ENCODE measurements at places on chromosomes 13 and 19.

- DNase-seq: no peak
These were observed 46.4 kb upstream of the STARD13 start for GRCh38 chr13:33331962-33332361.

DNA sequence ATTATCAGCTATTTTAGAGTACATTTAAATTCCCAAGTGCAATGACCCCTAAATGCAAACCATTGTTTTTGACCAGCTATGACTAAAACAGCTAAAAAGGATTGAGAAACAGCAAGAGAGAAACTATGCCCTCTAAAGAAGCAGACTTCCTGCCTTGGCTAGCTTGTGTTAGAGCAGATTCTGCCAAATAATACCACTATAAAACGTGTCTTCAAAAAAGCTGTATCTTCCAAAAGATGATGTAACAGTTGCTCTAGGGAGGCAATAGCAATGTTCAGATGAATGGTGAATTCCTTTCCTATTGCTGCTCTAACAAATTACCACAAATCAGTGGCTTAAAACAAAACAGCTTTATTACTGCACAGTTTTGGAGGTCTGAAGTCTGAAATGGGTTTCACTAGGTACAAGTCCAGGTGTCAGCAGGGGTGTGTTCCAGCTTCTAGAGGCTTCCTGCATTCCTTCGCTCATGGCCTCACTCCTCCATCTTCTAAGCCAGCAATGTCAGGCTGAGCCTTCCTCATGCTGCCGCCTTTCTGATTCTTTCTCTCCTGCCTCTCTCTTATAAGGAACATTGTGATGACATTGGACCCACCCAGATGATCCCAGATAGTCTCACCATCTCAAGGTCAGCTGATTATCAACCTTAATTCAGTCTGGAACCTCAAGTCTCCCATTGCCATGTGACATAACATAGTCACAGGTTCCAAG, 84.5 kb downstream of the LRRC63 start:
- DNase-seq: peak; percentile 22

- no peak for DNase-seq
These were observed 5.3 kb downstream of the NCAN start for GRCh38 chr19:19217099-19217498.

DNA sequence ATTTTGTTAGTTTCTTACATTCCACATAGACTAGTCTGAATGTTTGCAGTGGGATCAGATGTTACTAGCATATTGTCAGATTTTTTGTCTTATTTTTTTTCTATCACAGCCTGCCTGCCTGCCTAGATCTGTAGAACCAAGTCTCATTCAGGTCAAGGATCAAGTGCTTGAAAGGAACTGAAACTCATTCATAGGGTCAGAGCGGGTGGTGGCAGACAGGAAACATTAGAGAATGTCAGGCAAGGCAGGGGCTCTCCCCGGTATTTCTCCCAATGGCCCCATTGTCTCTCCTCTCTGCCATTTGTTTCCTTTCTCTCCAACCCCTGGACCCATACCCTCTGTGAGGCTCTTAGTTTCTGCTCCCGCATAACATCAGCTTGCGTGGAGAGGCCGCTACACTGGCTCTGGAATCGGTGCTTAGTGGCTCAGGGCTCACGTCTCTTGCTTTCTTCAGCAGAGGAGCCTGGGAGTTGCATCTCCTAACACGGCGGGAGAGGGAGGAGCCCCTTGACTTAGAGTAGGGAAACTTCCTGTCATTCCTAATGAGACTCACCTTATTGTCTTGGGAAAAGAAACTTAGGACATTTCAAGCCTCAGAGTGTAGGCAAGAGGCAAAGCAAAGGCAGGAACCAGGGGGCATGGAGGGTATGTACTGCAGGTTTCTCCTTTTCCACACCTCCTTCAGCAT, 35.6 kb upstream of the SPATA13 start:
- no peak for DNase-seq

DNA sequence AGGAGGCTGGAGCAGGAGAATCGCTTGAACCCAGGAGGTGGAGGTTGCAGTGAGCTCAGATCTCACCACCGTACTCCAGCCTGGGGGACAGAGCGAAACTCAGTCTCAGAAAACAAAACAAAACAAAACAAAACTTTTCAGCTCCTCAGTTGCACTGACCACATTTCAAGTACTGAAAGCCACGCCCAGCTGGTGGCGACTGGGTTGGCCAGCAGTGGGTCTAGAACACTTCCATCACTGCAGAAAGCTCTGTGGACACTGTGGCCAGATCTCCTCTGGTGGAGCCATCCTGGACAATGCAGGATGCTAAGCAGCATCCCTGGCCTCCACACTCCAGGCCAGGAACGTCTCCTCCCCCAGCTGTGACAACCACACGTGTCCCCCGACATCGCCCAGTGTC, 21.1 kb downstream of the TLE2 start:
- DNase-seq: no peak

DNA sequence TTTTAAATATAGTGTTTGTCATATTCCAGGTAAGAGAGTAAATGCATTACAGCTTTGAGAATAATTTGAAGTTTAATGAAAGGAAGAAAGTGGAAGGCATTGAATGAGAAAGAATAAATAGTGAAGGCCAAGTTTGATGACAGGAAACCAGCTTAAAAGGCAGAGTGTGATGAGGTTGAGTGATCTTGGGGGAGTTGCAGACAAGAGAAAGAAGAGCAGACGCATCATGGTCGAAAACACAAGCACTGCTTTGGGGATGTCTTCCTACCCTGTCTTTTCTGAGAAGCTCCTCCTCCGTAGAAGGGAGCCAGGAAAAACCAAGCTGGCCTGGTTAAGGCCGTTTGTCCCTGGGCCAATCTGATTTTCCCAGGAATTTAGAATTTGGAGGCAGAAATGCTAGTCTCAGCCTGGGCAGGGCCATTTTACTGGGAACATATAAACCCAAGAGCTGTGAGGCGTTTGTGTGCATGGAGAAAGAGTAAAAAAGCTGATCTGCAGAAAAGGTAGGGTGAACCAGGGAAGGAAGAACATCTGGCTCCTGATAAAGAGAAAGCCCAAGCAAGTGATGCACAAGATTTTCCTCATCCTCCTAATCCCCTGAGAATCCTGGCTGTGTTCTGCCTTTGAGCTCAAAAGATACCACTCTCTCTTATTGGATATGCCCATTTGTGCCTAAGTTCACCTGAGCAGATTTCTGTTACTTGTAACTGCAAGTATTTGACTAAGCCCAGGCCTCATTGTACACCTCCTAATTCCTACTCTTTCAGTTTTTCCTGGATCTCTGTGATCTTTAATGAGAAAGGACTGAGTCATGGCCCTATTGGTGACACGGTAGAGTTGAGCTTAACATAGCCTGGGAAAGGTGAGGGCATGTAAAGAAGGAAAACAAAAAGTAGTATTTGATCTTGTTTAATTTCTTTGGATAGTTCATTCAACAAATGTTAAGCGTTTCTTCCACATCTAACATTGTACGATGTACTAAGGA, 80.0 kb downstream of the WDFY2 start:
- DNase-seq: no peak

- DNase-seq: peak; percentile 23
These were observed 104.7 kb upstream of the FREM2 start for GRCh38 chr13:38582133-38582532.

- DNase-seq: peak; percentile 29
These were observed 576 bp downstream of the DOT1L start for GRCh38 chr19:2164020-2164998.

DNA sequence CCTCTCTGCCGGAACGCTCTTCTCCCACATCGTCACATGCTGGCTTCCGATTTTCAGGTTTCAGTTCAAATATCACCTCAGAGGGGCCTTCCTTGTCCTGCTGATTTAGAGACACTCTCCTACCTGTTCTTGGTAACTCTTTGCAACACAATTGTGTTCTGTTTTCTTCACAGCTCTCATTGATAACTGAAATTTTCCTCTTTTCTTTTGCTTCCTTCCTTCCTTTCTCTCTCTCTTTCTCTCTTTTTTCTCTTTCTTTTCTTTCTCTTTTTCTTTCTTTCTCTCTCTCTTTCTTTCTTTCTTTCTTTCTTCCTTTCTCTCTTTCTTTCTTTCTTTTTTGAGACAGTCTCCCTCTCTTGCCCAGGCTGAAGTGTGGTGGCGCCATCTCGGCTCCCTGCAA, 12.0 kb upstream of the LRRC4B start:
- no peak for DNase-seq

GRCh38 chr19:18259893-18260292, 14.4 kb downstream of the IQCN start:
- DNase-seq: no peak

DNA sequence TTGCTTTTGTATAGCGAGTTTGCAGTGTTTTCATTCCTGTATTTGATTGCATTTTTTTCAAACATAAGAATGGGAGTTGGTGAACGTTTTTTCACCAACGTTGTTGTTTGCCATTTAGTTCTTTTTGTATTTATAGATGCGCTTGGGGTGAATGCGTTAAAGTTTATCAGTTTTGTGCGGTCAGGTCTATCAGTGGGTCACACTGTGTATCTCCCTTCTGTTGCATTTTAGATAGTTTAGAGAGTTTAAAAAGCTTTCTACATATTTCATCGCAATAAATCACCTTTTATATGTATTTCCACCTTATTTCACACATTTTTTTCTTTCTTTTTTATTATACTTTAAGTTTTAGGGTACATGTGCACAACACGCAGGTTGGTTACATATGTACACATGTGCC, 16.4 kb downstream of the OR7A5 start:
- no peak for DNase-seq

DNA sequence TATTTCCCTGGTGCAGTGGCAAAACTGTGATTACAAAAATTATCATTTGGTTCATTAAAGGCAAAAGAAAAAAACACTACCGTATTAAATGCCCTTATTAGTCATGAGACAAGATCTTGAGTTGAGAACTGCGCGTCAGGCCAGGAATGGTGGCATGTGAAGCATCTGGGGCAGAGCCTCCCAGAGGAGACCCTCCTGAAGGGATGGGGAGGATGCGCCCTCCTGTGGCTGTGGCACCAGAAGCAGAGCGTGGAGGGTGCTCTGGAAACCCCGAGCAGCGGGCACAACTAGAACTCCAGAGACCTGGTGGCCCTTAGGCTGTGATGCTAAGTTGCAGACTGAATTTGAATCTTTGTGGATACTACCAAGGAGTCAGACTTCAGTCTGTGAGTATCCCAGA, 11.5 kb downstream of the CUL4A start:
- DNase-seq: no peak

- DNase-seq: no peak
These were observed 76.1 kb upstream of the SLC15A1 start for GRCh38 chr13:98828614-98829013.

- DNase-seq: no peak
These were observed 140.3 kb downstream of the PDS5B start for GRCh38 chr13:32726374-32727037.

DNA sequence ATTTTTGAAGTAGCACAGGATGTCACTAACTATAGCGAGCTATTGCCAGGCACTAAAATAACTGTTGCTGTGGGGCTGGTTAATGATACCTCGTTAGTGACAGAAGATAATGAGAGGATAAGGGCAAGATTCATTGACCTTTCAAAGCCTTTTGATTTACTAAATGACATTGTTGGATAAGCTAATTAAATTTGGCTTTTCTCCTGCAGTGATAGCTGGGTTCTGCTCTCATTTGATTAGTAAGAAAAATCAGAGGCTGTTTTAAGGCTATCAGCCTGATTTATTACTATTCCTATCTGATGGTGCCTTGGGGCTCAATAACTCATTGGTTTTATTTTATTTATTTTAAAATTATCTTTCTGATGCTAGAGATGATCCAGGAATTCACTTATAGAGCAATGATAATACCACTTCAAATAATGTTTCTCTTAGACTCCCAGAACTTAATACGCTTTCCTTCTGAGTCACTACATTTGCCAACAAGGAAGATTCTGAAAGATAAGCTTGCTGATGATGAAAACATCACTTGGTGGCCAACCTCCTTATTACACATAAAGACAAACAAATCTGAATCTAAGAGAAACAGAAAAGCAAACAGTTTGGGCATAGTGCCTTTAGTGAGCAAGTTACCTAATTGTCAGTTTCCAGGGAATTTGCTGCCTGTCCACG, 501.3 kb upstream of the ARGLU1 start:
- no peak for DNase-seq

GRCh38 chr13:74825152-74825937, 656.6 kb downstream of the TBC1D4 start:
- DNase-seq: peak; percentile 29

- DNase-seq: no peak
These were observed 26.6 kb downstream of the ATP11A start for GRCh38 chr13:112716461-112716820.

Measured in RWPE1 (cell line).